CD8-positive, alpha-beta T cell (primary cell): ENCODE measurements at places on chromosomes 7 and 10.

DNA sequence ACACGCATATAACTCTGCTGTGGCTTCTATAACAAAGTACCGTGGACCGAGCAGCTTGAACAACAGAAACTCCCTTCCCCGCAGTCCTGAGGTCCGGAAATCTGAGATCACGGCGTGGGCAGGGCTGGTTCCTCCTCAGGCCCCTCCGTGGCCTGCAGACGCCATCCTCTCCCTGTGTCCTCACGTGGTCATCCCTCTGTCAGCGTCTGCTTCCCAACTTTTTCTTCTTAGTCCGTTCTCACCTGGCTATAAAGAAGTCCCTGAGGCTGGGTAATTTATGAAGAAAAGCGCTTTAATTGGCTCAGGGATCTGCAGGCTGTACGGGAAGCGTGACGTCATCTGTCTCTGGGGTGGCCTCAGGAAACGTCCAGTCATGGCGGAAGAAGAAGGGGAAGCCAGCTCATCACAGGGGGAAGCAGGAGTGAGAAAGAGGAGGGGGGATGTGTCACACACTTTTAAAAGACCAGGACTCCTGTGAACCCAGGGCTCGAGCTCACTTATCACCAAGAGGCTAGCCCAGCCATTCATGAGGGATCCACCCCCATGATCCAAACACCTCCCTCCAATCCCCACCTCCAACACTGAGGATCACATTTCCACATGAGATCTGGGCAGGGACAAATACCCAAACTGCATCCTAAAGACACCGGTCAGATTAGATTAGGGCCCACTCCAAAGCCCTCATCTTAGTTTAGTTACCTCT lies 91.2 kb upstream of the INSIG1 start:
- DNase-seq: peak; percentile 59

DNA sequence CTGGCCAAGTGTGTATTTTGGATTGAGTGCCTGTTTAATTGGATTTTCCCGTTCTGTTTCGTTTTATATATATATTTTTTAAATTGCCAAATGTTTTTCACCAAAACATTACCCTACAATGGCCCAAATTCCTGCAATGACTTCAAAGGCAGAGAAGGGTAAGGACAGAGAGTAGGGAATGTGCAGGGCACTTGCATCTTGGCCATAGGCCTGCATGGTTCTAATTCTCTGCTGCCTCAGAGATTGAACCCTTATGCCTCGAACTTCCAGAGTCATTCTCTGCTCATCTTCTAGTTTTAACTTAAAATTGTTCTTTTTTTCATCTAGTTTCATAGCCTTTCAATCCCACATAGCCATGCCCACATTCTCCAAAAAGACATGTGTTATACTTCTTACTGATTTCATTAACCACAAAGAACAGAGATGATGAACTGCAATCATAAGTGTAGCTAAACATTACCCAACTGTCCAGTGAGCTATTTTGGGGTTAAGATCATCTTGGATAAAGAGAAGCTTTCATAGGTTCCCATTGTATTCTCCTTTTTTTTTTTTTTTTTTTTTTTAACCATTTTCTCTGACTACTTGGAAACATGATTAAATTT lies 177.6 kb downstream of the PLXDC2 start:
- DNase-seq: no peak

DNA sequence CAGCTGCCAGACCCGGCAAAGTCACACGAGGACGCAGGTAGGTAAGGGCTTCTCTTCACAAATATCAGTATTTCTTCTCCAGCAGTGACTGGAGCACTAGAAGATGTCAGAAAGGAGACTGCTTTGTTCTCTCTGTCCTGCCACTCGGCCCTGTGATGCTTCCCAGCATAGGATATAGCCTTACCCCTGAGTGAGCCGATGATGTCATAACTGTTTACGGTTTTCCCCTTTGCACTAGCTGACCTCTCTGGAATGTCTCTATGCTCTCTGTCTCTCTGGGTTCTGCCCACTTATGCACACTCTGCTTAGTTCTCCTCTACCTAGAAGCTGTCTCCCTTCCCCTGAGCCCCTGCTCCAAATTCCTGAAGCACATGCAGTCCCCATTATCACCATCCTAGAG lies 167.5 kb upstream of the PODXL start:
- DNase-seq: no peak

DNA sequence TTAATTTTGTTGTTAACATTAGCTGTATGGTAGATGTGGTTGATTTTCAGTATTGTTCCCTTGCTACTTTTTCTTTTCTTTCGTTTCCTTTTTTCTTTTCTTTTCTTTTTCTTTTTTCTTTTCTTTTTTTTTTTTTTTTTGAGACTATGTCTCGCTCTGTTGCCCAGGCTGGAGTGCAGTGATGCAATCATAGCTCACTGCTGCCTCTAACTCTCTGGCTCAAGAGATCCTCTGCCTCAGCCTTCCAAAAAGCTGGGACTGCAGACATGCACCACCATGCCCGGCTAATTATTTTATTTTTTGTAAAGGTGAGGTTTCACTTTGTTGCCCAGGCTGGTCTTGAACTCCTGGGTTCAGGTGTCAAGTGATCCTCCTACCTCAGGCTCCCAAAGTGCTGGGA lies 14.4 kb downstream of the SLC26A3 start:
- DNase-seq: no peak

DNA sequence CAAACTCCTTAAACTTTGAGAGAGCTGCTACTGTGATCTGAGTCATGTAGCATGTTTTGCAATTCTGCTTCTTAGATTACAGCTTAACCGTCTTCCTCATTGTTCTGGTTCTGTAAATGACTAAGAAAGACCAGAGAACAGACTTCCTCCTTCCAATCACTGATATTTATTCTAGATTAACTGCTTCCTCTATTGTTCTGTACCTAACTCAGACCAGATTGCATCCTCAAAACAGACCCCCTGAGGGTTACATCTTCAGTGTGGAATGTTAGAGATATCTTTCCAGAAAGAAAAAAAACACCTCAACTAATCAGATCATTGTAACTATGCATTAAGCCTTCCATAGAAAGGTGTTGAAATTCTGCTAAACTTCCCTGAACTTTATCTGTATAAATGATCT lies 5.7 kb upstream of the PIP start:
- no peak for DNase-seq
